ENCODE measurements at places on chromosomes 12 and 14. TPM values are rescaled to one million over a fixed set of nuclear protein-coding genes. Genes with fewer than 3 reads are reported as not detected.
A peak's percentile ranks its signal among the peaks of the same experiment; 100 is the strongest.

The TAS2R7 gene
- total RNA-seq = not detected

DNA sequence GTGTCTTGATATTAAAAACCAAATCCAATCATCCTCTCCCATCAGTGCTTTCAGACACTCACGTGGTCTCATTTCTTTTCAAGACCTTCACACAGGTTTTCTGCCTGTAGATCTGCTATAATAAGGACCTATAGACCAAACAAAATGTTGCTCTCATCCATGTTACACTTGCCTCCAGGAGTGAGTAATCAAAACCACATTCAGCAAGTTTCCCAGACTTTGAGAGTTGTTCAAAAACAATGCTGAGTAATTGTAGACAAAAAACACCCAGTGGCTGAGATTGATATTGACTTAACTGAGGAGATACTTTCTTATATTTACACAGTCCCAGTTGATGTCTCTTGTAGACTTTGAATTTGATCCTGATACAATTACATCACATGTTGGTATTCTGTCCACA lies 383.1 kb downstream of the TMEM132D start:
- DNase-seq = no peak

The CBLN3 gene
- total RNA-seq = 1.7 TPM

DNA sequence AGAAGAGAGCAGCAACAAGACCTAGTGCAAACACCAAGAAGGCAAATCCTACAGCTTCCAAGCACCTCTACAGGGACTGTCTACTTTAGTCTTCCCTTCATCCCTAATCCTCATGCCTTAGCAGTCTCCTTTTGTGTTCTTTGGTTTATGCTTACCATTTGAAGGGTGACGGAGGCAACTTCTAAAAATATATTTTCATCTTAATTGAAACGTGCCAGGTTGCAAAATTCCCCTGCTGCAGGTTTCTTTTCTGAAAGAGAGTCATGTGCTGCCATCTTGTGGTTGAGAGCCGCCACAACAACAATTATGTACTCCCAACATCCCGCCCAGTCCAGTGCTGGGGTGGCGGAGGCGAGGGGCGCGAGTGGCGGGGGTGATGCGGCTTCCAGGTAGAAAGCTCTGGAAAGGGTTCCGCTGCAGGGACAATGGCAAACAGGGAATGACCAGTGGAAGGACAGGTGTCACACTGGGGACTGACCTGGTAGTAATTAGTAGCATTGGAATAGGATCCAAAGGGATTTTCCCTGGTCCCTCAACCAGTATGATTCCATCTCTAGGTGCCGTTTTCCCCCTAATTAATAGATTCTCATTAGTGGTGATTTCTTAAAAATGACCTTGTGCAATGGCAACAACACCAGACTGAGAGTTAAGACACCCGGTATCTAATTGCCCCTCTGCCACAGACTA lies 80.3 kb upstream of the GNG2 start:
- DNase-seq = peak; percentile 69

- DNase-seq = no peak
Observed at GRCh38 chr14:36099619-36100018, 76.9 kb downstream of the PTCSC3 start.

GRCh38 chr12:81081726-81082125 lies 3.8 kb downstream of the ACSS3 start:
- no peak for DNase-seq

DNA sequence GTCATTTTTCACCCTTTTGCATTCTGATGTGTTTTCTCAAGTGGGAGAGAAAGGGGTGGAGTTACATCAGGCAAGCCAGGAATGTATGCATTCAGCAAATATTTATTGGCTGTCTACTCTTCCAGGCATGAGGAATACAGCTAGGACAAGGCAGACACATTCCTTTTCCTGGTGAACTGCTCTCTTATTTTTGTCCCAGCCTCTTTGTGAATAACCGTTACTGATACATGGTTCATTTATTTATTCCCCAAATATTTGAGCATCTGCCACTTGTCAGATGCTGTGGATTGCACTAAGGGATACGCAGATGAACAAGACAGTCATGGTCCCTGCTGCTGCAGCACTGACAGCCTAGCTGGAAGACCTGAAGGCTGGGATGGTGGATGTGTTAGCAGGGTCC lies 6.1 kb downstream of the PELI2 start:
- DNase-seq = no peak

The HOXC13 gene
- total RNA-seq = 0.32 TPM

GRCh38 chr14:85090681-85091080 lies 439.3 kb upstream of the FLRT2 start:
- DNase-seq = no peak

DNA sequence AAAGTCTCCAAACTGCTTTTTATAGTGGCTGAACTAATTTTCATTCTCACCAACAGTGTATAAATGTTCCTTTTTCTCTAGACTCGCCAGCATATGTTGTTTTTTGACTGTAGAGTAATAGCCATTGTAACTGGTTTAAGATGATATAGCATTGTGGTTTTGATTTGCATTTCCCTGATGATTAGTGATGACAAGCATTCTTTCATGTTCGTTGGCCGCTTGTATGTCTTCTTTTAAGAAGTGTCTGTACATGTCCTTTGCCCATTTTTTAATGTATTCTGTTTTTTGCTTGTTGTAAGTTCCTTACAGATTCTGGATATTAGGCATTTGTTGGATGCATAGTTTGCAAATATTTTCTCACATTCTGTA lies 404.9 kb downstream of the FLRT2 start:
- DNase-seq = peak; percentile 3

DNA sequence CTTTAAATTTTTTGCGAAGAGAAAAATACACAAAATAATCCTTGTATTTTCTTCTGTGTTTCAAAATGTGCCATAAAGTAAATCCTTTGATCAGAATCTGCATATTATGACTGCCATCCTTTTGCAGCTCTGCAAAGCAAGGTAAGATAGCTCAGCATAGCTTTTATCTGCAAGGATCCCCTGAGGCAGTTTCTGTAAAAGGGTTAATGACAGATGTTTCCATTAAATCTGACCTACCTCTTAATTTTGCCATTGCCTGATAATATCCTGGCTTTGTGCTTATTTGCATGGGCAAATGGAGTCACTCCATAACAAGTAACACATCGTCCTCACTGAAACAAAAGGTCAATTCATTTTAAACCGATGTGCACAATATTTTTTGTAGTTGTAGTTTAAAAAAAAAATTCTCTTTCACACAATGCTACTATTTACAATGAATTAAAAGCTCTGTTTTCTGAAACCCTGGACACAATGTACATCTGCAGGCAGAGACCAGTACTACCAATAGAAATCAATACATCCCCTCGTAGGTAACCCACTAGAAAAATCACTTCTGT lies 108.5 kb upstream of the SOX5 start:
- no peak for DNase-seq

GRCh38 chr12:6752921-6753771 lies at the start of gene MLF2:
MLF2 (minus strand) TSS chr12:6753141; CDS start chr12:6752334, 807 bp downstream.
- DNase-seq = peak; percentile 99

- peak; percentile 40 for DNase-seq
Observed at GRCh38 chr14:55000381-55000780, 26.5 kb downstream of the WDHD1 start.

GRCh38 chr14:49310298-49310697 lies 275.9 kb downstream of the RPS29 start:
- no peak for DNase-seq

DNA sequence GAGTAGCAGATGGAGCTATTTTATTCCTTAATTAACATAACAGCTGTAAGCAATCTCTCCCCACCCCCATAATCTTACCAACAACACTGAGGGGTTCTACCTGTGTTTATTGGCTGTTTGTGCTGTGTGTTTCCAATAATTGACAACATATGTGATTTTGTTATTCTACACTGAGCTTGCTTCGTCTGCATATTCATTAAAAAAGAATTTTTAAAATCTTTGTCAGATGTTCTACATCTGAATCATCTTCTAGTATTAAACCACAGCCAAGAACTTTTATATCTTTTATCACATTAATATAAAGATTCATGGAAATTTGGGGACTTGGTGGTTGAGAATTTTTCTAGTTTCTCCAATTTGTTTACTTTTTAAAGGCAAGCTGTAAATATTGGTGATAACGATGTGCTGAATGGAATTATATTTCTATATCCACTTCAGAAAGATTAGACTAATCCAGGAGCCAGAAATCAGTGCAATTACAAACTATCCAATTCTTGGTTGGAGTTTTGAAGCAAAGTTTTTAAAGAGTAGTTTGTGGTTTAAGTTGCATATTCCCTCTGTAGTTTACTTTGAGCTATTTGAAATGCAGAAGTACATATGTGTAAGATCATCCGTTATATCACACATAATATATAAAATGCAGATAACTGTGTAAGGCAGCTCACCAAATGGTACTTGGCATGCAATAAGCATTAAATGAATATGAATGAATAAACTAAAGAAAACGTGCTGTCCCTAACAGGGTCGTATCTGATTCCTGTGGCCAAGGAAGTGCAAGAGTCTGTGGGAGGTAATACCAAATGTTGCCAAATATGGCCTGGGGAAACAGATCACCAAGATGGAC lies 206.9 kb downstream of the PELI2 start:
- DNase-seq = peak; percentile 34

- no peak for DNase-seq
Observed at GRCh38 chr14:72583316-72584272, 310.3 kb downstream of the DPF3 start.

- DNase-seq = no peak
Observed at GRCh38 chr12:80946591-80946990, 8.9 kb upstream of the LIN7A start.

The BCL11B gene
- total RNA-seq = not detected

The INHBC gene
- total RNA-seq = not detected

DNA sequence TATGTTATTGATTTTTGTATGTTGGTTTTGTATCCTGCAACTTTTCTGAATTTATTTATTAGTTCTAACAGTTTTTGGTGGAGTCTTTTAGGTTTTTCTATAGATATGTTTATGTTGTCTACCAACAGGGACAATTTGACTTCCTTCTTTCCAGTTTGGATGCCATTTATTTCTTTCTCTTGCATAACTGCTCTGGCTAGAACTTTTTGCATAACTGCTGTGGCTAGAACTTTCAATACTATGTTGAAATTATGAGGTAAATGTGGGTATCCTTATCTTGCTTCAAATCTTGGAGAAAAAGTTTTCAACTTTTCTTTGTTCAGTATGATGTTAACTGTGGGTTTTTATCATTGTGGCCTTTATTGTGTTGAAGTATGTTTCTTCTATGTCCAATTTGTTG lies 39.9 kb upstream of the PLBD1 start:
- no peak for DNase-seq

- DNase-seq = peak; percentile 57
Observed at GRCh38 chr12:122730215-122731014, at the start of gene HCAR1. HCAR1 (minus strand) TSS chr12:122730844; CDS start chr12:122730339, 505 bp downstream.

- no peak for DNase-seq
Observed at GRCh38 chr12:94173660-94174265, 25.4 kb downstream of the PLXNC1 start.

DNA sequence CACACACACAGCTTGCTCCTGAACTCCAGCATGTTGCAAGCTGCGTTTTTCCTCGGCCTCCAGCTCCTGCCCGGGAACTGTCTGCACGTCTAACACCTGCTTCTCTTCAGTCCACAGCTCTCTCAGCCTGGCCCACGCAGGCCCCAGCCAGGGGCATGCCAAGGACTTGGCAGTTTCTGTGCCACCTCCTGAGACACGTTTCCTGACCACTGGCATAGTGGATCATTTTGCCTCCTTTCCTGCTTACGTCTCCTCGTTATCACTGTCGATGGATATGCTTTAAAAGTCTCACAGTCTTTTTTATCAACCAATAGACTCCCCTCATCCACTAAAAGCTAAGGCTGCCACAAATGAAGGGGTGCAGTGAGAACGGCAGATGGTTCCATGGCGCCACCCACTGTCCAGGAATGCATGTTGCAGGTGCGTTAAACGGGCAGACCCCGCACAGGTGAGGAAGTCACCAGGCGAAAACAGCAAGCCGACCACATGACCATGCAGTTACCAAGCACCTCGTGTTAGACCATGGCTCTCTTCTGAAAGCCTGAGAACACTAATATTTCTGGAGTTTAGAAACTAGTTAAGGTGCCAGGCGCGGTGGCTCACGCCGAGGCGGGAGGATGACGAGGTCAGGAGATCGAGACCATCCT lies 14.7 kb upstream of the TEAD4 start:
- DNase-seq = peak; percentile 46

- no peak for DNase-seq
Observed at GRCh38 chr12:48793696-48794095, 4.8 kb upstream of the ADCY6 start.

GRCh38 chr12:457676-458075 lies 2.1 kb upstream of the B4GALNT3 start:
- no peak for DNase-seq

GRCh38 chr12:113222730-113223531 lies 1.7 kb downstream of the TPCN1 start:
- peak; percentile 99 for DNase-seq

The LHX5 gene
- total RNA-seq = not detected

DNA sequence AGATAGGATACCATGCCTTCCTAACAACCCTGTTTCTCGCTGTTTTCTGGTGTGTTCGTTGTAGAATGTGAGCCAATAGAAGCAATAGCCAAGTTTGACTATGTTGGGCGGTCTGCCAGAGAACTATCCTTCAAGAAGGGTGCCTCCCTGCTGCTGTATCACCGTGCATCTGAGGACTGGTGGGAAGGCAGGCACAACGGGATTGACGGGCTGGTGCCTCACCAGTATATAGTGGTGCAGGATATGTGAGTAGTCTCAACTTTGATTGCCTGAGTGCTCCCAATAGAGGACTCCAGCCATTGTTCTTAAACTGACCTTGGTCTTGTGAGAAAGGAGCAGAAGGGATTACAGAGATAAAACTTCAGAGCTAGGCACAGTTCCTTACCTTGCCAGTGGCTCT lies 96.2 kb downstream of the KICS2 start:
- no peak for DNase-seq

The MYL6B gene
- 70.9 TPM for total RNA-seq

The MGP gene
- total RNA-seq = 10.6 TPM

DNA sequence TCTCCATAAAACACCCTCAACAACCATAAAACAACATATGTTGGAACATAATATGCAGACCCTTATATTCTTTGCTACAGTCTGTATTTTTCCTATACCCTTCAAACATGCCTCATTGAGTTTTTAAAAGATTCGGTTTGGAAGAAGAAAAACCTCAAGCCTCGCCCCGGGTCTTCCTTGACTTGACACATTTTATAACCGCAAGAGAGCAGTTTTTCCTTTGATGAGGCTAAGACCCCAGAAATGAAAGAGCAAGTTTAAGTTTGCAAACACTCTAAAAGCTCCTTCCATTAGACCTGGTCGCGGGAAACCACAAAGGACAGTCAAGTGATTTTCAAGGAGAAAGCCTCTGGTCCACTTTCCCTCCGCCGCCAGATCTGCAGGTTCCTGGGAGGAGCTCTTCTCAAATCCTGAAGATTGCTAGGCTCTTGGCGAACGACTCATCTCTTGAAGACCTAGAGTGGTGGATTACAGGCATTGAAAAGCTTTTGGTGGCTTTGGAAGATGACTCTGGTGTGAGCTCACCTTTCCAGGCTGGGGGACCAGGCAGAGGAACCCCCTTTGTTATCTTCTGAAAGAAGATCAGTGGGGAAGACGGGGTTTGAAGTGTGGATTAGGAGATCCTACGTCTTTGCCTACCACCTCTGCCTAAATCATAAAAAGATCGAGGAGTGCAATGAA lies at the start of gene ASCL4:
Gene ASCL4 (plus strand): TSS at position 356 of the 681 bp plus-strand sequence. CDS start 515 bp downstream, outside the sequence.
- no peak for DNase-seq

Measured in fibroblast of villous mesenchyme (primary cell).